ENCODE measurements at places on chromosomes 7 and 10.

GRCh38 chr10:60732198-60732806, 46.0 kb upstream of the CDK1 start:
- no peak for DNase-seq

DNA sequence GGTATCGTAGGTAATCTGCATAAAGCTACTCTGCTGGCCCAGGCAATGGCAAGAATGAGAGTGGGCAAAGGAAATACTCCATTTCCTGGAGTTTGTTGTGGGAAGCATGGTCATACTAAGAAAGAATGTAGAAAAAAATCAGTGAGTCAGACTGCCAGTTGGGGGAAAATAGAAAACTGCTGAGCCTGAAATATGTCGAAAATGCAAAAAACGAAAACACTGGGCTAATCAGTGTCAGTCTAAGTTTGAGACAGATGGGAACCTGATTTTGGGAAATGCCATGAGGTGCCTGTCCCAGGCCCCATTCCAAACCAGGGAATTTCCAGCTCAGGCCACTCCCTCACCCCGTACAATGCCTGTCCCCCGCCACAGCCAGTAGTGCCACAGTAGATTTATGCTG, 150.0 kb downstream of the ZNF33B start:
- no peak for DNase-seq

- no peak for DNase-seq
Measured at GRCh38 chr10:113590581-113590980, 37.7 kb downstream of the HABP2 start.

DNA sequence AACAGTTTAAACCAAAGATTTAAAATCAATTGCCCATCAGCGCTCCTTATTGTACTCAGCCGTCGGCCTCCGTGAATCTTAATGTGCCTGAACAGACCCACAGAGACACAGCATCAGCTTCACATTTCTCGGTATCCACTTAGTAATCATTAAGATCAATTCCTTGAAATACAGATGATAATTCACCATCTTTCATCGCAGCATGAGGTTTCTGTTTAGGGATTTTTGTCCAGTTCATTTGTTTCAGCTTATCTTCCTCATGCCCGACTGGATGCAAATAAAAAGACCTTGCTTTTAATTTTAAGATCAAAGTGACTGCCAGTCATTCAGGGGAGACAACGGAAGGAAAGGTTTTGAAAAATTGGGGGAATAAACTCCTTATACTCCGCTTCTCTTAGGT, 207.8 kb downstream of the WDR37 start:
- no peak for DNase-seq

DNA sequence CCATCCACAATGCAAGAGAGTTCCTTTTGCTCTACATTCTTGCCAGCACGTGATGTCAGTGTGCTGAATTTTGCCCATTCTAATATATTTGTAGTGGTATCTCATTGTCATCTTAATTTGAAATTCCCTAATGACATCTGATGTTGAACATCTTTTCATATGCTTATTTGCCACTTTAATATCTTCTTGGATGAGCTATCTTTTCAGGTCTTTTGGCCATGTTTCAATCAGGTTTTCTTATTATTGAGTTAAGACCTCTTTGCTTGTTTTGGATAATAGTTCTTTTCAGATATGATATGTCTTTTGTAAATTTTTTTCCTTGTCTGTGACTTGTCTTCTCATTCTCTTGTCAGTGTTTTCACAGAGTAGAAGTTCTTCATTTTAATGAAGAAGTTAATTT, 20.4 kb upstream of the FAM3C start:
- DNase-seq = no peak

DNA sequence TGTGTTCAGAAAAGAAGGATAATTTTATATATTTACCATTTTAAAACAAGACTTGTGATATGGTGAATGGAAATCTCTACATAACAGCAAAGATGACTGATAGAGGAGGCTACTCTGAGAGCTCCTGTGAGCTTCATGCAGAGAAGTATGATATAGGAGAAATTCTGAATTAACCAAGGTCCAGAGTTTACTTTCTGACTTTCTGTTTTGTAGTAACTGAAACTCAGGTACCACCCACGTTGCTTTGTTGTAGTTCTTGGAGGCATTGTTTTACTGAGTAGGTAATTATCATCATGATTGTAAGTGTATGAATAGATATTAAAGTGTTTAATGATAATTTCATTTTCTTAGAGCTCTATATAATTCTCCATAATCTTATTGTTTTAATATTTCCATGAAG, 18.0 kb upstream of the SFR1 start:
- no peak for DNase-seq

- no peak for DNase-seq
Measured at GRCh38 chr10:122245136-122245535, 26.0 kb upstream of the BTBD16 start.
